ENCODE measurements at places on chromosomes 11 and 22. TPM values are rescaled to one million over a fixed set of nuclear protein-coding genes. Genes with fewer than 3 reads are reported as not detected.

NCAPD3 gene
- 11.4 TPM for polyA plus RNA-seq

PATE2 gene
- not detected for polyA plus RNA-seq

IL18 gene
- polyA plus RNA-seq, result 11.2 TPM

CCDC83 gene
- polyA plus RNA-seq, result not detected

EMID1 gene
- polyA plus RNA-seq, result not detected

TMEM151A gene
- polyA plus RNA-seq, result not detected

CD6 gene
- 17.3 TPM for polyA plus RNA-seq

RTN4R gene
- polyA plus RNA-seq, result 2.2 TPM

OR51I1 gene
- polyA plus RNA-seq, result not detected

ABCG4 gene
- polyA plus RNA-seq, result not detected

MIOX gene
- polyA plus RNA-seq, result not detected

HEPHL1 gene
- not detected for polyA plus RNA-seq

- no peak for DNase-seq
Observed at GRCh38 chr11:79449040-79449439, 8.2 kb upstream of the TENM4 start.

GRCh38 chr22:18028817-18029527 is 4.6 kb upstream of the MICAL3 start:
- no peak for DNase-seq

- no peak for DNase-seq
Observed at GRCh38 chr22:19607192-19608002, 83.2 kb upstream of the CLDN5 start.

GRCh38 chr11:22797047-22797446 is 32.6 kb downstream of the SVIP start:
- DNase-seq, result no peak

- DNase-seq, result no peak
Observed at GRCh38 chr11:1928891-1929541, 9.5 kb downstream of the TNNT3 start.

- no peak for DNase-seq
Observed at GRCh38 chr11:14538271-14538925, 18.2 kb upstream of the PSMA1 start.

GRCh38 chr11:69298267-69299022 is 4.5 kb downstream of the MYEOV start:
- peak; percentile 35 for DNase-seq

DNA sequence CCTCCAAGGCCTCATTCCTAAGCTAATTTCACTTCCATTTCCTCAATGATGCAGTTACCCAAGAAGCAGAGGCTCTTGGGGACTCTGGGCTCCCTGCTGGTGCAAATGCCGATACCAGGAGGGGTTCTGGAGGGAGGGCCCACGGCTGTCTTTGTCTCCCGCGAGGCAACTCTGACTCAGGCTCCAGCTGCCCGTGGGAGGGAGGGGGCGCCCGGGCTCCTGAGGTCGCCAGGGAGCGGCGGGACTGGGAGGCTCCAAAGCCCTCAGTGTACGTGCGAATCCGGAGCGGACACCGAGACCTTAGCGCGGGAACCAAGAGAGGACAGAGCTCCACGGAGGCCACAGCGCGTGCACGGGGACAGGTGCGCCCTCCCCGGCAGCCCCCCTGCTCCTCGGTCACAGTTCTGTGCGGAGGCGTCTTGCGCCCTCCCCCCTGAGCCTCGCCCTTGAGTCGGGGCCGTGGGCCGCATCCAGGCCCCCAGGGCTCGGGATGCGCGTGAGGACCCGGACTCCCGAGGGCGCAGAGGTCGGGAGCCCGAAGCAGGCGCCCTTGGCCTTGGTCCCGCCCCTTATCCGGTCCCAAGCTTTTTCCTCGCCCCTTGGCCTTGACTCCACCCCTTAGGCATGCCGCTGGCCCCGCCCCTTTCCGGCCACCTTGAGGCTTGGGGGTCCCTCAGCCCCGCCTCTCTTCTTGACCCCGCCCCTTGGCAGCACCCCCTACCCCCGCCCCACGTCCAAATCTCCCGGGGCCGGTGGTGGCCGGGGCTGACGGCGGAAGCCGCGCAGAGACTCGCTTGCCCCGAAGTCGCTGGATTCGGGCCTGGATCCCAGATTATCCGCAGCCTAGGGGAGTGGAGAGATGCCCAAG is 4.7 kb upstream of the SHISA8 start:
- no peak for DNase-seq

DNA sequence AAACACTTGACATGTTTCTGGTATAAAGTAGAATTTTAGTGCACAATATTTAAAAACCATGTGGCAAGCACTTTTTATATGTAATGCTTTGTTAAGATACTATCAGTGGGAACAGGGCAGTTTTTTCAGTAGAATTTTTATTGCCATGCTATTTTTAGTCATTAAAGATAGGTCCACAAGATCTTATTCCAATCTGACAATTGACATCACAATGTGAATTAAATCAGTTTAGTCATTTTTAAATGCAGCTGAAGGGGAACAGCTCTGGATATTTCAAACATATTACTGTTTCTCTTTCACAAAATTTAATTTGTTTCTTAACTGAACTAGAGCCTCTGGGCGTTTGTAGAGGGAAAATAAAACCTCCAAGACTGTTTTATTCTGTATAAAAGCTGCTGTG is 194.1 kb downstream of the MSANTD4 start:
- no peak for DNase-seq

DNA sequence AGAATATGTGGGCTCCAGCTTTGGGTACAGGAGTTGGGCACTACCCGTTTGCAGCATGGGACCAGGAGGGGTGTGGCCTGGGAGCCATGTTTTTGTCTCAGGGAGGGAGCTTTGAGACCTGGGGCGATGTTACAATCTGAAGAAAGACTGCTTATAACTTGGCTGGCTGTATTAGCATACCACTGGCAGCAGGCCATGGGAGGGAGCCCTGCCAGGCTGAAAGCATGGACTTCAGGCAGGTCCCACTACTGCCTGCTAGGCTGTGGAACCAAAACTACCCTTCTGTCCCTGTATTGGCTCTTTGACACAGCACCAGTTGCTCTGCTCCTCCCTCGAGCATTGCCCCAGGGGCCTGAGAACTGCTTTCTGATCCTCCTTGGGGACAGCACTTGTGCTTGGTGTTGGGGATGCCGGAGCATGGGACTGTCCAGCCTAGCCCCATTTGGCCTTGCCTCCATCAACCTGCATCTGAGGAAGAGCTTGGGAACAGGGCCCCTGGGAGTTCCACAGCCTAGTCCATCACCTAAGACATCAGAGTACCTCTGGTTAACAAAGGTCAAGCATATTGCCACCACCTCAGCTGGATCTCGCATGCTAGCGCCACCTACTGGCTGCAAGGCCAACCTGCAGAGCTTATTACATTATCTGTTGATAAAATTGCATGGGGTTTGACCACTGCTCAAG is 217.4 kb downstream of the SBF2 start:
- no peak for DNase-seq

DNA sequence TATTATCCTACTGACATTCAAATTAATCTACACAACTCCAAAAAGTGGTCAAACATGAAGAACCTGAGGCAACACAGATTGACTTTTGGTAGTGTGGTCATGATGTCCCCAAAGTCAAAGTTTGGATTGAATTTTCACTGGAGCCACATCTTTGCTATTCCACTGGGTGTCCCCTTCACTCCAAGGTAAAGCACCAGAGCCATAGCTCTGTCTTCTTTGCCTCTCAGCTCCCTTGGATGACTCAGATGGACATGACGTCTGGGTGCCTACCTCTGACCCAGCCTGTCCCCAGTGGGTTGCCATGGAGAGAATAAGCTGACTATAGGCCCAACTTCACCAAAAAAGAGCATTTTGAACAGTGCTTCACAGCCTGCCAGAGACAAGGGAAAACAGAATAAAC is 57.4 kb upstream of the ARHGAP42 start:
- DNase-seq, result no peak

DNA sequence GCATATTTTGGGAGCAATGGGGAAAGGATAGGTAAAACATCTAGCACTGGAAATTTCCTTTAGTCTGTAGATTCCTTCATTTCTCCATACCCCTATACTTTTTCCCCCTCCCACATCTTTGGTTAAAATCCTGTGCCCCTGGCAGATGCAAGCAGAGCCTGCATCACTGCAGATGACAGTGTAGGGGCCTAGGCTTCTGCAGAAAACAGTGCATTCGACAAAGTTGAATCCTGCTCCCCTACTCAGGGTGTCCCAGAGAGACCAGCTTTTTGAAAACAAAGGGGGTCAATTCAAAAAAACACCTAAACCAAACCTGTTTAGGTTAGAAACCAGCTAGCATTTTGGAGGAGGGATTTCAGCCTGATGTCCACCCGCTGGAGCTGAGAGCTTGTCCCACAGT is 43.8 kb upstream of the BLID start:
- DNase-seq, result no peak

- no peak for DNase-seq
Observed at GRCh38 chr22:42651134-42651533, 1.9 kb upstream of the CYB5R3 start.

DNA sequence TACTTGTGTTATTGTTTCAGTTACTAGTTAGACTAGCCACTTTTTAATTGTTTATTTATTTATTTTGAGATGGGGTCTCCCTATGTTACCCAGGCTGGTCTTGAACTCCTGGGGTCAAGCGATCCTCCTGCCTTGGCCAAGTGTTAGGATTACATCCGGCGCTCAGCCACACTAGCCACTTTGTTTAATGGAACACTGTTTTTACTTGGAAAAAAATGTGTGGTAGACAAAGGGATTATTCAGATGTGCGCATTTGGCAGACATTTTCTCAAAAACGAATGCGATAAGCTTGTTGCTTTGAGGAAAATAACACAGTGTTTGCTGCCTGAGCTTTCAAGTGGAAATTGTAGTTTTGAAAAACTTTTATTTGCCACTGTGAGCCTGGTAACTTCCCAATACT is 51.0 kb downstream of the CTNND1 start:
- no peak for DNase-seq

DNA sequence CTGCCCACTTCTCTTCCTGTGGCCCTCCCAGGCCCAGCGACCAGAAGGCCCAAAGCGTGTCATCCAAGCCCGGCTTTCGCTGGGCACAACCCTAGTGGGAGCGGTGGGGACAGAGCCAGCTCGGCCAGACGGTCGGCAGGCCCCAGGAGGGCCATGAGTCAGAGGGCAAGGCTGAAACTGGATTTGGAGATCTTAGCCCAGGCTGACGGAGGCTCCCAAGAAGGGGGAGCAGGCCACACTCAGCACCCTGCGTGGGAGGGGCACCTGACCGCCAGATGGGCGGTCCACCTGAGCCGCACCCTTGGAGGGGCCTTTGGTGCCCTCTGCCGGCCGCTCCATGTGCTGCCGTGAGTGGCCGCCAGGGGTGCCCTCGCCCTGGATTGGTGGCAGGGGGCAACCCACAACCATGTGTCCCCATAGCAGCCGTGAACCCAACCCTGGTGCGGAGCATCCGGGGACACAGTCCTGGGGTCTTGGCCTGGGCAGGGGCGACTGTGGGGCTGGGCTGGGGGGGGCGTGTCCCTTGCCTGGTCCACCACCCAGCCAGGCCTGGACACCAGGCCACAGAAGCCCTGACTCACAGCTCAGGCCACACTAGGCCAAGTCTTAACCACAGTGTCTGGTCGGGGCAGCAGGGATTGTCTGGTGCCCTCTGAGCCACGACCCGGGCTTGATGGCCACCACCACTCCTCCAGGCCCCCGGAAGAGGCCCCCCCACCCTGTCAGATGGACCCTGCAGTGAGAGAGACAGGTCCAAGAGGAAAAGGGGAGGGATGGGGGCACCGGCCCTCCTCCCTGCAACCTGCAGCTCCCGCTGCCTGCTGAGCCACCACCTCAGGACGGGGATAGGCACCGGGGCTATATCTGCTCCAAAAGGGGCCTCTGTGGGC is 19.2 kb upstream of the TALDO1 start:
- peak; percentile 72 for DNase-seq

DNA sequence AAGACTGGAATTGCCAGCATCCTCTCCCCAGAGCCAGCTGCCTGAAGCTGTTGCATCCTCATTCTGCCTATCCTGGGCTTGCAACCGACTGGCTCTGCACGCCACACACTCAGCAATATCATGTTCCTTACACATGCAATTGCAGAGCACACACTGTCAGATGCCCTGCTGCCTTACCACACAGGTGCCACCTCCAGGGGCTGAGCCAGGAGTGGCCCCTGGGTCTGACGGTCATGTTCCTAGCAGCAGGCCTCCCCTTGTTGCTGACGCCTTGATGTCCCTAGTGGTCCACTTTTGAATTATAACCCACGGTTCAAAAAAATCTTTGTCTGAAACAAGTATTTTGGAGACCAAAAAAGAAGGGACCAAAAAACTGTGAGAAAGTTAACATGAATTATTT is 18.5 kb upstream of the OR8B8 start:
- no peak for DNase-seq

- DNase-seq, result peak; percentile 19
Observed at GRCh38 chr22:26756675-26757293, 99.4 kb downstream of the MIAT start.

- DNase-seq, result no peak
Observed at GRCh38 chr22:29998627-29999384, 81.5 kb upstream of the HORMAD2 start.

DNA sequence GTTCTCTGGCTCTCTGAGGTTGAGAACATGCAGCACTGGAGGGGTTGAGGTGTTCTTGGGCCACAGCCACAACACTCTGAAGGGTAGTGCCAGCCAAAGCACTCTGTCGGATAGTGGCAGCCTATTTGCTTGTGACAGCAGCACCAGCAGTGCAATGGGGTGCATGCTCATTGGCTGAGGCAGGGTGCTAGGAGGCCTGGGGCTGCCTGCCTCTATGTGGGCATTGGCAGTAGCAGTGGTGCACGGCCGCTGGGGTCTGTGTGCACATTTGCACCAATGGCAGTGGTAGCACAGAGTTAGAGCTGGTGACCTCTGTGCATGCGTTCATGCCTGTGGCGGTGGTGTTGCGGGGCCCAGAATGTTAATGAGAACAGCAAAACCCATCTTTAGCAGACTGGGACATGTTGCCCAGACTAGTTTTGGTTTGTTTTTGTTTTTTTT is 25.4 kb downstream of the PI4KA start:
- no peak for DNase-seq

DNA sequence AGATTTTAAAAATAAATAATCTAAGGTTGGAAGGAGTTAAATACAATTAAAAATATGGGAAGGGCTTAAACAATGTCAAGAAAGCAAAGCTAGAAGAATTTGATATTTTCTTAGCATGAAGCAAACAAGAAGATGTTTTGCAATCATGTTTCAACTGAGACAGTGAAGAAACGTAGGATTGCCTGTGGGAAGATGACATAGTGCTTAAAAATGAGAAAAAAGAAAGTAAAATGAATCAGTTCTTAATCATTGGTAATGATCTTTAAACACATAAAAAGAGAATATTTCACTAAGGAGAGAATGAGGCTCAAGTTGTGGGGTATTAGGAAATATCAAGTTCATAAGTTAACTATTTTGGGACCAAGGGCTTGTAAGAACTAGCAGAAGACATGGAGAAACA is 855.0 kb downstream of the METTL15 start:
- DNase-seq, result no peak

- DNase-seq, result no peak
Observed at GRCh38 chr11:70141486-70142220, 61.4 kb upstream of the FADD start.

DNA sequence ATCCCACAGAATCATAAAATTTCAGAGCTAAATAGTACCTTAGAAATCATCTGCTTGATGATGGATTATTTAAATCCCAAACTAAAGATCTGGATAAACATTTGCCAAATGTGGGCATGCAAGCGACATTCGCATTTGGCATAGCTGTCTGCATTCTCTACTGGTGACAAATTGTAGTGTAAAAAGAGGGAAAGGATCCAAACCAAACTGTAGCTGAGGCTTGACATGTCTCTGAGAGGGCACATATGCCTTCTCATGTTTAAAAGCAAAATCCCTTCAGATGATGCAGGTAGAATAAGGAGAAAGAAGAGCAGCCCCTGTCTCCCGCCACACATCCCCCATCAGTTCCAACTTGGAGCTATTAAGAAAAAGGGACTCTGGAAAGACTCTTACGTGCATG is 257.5 kb upstream of the MTNR1B start:
- DNase-seq, result no peak
